ENCODE measurements at places on chromosomes 11 and 22. TPM values are rescaled to one million over a fixed set of nuclear protein-coding genes. Genes with fewer than 3 reads are reported as not detected.

PGA5 gene
- not detected for total RNA-seq

GRCh38 chr11:106422583-106422982, 345.1 kb downstream of the AASDHPPT start:
- DNase-seq: no peak

DNA sequence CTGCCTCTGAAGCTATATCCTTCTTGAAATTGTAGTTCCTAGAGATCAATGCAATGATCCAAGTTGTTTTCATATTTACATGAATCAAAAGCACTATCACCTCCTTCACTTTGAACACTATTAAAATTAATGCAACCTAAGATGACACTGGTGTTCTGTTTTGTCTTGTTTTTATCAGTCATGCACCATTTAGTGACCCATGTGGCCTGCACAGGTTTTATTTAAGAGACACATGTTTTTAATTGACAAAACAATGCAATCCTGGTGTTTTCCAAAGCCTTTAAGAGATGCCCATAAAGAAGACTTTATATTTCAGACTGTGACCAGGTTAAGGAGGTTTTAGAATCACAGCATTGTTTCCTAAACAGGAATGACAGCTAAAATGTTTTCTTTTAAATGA, 177.5 kb downstream of the FAM181B start:
- no peak for DNase-seq

- DNase-seq: no peak
These were observed 29.5 kb downstream of the RCOR2 start for GRCh38 chr11:63887386-63887999.

DNA sequence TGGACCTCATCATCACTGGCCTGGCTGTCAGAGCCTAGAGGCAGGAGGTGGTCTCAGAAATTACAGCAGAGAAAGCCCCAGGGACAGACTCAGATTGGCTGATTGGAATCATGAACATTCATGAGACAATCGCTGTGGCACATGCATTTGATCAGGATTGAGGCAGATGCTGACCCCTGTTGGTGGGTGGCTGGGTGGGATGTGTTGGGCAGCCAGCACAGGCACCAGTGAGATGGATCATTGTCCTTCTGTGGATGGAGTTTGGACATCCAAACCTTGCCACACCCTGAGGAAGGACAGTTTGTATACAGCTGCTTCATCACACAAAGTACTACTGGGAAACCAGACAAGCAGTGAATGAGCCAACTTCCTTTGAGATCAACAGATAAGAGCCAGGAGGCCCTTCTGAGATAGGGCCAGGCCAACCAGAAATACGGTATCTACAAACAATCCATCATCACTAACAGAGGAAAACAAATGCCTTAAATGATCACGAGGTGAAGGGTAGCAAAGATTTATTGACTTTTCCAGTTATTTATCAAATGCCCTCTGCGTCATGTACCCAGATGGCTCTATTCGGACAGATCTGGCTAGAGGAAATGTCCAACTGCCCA, 17.3 kb downstream of the COMMD9 start:
- no peak for DNase-seq
